KBM-7 (cell line): ENCODE measurements at places on chromosomes 16 and 17.

DNA sequence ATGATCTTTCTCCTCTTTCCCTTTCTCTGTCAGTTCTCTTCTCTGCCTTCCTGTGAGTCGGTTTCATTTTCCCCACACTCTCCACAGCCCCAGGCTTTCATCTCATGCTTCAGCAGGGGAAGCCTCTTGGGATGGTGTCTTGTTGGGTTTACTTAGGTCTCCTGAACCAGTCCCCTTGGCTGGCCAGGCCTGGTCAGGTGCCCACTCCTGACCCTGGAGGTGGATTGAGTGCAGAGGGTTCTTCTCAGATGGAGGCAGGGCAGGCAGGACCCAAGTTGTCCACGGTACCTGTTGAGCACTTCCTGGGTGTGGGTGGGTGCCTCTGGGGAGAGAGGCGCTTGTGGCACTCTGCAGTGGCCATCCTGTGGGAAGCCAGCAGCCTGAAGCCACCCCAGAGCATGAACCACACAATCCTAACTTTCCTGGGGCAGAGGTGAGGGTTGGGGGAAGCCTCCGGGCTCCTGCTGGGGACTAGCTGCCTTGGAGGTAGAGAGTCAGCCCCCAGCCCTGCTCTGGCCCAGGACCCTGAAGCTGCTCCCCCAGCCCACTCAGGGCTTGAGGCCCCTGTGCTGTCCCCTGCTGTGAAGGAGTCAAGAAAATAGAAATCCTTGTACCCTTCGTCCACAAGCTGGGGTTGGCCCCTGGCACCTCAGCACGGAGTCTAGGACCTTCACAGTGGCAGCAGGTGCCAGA lies 2.0 kb upstream of the RAP1GAP2 start:
- DNase-seq, result peak; percentile 38

GRCh38 chr17:10772425-10773380 lies 31.2 kb downstream of the TMEM238L start:
- DNase-seq, result peak; percentile 74

- no peak for DNase-seq
Observed at GRCh38 chr16:851871-852270, 51.3 kb upstream of the GNG13 start.

- DNase-seq, result no peak
Observed at GRCh38 chr17:8739097-8739496, 5.5 kb downstream of the CCDC42 start.

DNA sequence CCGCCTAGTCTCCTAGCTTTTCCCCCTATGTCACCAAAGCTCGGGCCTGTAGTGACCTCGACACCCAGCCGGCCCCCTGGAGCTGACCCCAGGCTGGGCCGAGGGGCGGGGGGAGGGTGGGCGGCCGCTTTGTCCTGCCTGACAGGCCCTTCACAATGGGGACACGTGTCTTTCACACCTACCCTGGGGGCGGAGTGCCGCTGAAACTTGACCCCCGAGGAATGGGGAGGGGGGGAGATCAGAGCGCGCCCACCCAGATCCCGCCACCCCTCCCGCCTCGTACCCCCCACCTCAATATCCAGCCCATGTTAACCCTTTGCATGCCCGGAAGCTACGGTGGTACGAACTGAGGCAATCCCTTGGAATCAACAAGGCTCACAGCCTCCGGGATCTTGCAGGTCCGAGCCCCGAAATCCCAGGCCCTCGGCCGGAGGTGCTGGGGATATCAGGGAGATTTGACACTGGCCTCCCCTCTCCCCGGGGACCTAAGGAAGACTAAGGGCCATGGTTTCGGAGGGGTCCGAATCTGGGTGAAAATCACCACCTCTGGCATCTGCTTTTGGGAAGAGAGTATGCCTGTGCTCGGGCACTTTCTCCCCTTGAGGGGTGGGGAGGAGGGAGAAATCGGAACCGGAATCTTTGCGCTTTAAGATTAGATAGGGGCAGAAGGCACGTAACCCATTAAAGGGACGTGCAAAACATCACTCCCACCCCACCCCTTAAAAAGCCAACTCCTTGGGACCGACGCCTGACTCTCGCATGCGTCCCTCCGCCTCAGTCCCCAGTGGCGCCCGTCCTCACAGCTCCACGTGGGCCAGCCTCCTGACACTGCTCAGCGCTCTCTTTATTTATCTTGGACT lies 2.6 kb downstream of the NOG start:
- DNase-seq, result peak; percentile 15

GRCh38 chr16:74760007-74760767 lies 14.4 kb downstream of the FA2H start:
- no peak for DNase-seq

DNA sequence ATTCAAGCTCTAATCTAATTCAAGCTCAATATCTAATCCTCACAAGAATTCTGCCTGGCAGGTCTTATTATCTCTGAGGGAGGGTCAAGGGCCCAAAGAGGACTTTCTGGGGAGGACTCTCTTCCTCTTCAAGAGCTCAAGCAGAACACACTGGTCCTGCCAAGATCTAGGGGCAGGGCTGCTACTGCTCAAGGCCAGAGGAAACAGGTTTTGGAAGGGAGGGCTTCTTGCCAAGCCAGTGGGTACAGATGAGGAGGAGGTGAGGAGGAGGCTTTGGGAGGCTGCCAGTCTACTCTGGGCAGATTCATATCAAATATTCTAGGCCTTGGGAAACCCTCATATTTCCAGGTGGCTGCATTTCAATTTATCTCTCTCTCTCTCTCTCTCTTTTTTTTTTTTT lies 51.8 kb upstream of the IL34 start:
- DNase-seq, result no peak

- DNase-seq, result peak; percentile 39
Observed at GRCh38 chr17:63772801-63773271, 561 bp downstream of the CCDC47 start.

DNA sequence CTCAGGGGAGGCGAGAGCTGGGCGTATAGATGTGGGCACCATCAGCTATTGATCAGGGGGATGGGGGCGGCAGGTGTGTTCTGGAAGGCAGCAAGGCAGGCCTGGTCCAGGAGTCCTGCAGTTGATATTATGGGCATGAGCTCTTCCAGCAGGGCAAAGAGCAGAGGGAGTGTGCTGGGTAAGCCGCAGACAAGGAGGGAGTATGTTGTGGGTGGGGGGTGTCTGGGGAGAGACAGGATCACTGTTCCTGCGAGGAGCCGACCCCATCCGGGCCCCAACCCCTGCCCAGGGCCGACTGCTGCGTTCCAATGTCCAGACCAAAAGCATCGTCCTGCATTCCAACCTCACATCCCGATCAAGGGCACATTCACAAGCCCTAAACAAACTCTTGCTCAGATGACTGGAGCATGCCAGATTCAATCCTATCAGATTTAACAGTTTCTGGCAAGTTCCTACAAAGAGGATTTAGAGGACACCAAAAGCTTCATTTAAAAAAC lies 9.2 kb downstream of the MXRA7 start:
- DNase-seq, result no peak

- DNase-seq, result peak; percentile 57
Observed at GRCh38 chr16:19601083-19601976, 45.8 kb downstream of the VPS35L start.

DNA sequence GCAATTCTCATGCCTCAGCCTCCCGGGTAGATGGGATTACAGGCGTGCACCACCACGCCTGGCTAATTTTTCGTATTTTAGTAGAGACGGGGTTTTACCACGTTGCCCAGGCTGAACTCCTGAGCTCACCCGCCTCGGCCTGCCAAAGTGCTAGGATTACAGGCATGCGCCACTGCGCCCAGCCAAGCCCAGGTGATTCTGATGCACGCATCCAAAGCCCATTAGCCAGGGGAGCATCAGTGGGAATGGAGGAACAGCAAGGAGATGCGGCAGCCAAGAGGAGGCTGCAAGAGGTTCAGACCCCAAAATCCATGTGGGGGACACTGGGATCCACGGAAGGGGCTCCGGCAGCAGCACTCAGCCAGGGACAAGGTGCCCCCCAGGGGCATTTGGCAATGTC lies 12.1 kb downstream of the ATP2A3 start:
- DNase-seq, result no peak

- DNase-seq, result no peak
Observed at GRCh38 chr16:52906281-52906680, 146.4 kb downstream of the CHD9NB start.

GRCh38 chr16:82034981-82035612 lies at the start of gene HSD17B2:
TSS of gene HSD17B2 (plus strand) at chr16:82035253. CDS start at chr16:82035425, 172 bp downstream.
- DNase-seq, result no peak

DNA sequence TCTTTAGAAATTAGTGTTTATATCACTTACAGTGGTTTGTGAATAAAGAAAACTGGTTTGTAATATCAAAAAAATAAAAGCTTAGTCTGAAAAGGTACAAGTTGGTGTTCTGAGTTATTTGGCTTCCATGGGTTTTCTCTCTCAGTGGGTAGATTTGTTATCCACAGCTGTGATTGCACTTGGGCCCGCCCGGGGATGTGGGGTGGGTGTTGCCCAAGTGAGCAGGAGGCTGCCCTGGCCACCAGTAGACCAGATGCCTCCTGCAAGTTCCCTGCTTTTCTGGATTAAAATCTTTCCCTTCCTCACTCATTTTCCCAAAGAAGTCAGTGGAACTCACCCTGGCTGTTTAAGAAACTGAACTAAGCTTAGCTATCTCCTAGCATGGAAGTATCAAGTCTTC lies 380.6 kb downstream of the RBFOX1 start:
- no peak for DNase-seq

GRCh38 chr17:41486809-41487530 lies 2.7 kb downstream of the KRT36 start:
- DNase-seq, result peak; percentile 28

GRCh38 chr16:84150926-84151325 lies 5.8 kb downstream of the DNAAF1 start:
- DNase-seq, result no peak

DNA sequence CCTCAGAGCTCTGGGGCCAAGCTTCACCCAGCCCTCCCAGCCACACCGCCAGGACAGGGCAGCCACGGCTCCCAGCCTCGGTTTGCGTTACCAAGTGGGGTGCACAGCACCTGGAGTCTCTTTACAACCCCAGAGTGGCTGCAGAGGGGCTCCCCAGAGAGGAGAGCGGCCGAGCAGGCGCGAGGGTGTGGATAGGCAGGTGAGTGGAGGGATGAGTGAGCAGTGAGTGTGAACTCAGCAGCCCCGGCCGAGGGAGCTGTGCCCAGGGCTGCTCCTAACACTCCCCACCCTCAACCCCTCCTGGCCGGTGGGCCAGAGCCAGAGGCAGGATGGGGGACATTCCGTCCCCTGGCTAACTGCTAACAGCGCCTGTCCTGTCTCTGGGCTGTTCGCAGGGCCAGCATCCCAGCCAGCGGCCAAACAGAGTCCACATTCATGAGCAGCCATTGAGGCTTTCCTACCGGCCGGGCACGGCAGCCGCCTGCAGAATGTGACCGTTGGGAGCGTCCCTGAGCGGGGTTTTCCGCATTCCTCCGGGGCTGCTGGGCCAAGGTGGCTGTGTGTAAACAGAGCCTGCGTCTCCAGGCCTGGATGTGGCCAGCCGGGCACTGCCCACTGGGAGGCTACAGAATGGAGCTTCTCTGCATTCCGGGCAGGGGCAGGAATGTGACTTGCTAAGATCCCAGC lies 5.3 kb downstream of the ZNF469 start:
- DNase-seq, result no peak

DNA sequence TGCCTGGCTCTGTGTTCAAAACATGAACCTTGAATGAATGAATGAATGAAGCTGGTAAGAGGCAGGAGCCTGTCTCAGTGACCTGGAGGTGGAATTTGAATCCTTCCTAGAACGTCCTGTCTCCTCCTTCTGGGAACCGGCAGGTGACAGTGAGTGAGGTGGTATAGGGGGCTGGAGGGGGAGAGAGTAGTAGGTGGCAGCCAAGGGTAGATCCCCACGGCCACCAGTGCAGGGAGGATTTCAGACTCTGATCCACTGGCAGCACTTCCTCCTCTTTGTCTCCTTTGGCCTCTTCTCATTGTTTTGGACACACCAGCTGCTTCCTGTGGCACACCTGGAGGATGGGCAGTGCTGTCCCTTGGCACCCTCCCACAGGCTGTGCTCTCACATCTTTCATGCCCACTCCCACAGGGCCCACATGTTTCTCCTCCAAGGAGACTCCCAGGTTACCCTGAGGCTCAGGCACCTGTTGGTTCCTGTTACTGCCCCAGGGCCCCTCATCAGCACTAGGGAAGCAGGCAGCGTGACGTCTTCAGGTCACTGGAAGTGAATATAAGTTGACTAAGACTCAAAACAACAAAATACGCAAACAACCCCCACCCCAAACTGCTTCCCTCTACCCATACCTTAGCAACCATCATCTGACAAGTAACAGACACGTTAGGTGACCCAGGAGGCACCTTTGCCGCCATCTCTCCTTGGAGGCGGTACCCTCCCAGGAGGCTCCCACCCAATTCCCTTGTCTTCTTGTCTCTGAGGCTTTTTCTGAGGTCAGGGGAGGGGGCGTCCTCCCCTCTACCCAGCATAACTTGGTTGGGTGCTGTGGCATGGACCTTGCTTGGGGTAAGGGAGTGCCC lies 84.6 kb downstream of the N4BP1 start:
- no peak for DNase-seq

- DNase-seq, result peak; percentile 35
Observed at GRCh38 chr16:4314532-4315185, 1.2 kb upstream of the GLIS2 start.

- no peak for DNase-seq
Observed at GRCh38 chr17:21425321-21425720, 49.2 kb downstream of the KCNJ12 start.

DNA sequence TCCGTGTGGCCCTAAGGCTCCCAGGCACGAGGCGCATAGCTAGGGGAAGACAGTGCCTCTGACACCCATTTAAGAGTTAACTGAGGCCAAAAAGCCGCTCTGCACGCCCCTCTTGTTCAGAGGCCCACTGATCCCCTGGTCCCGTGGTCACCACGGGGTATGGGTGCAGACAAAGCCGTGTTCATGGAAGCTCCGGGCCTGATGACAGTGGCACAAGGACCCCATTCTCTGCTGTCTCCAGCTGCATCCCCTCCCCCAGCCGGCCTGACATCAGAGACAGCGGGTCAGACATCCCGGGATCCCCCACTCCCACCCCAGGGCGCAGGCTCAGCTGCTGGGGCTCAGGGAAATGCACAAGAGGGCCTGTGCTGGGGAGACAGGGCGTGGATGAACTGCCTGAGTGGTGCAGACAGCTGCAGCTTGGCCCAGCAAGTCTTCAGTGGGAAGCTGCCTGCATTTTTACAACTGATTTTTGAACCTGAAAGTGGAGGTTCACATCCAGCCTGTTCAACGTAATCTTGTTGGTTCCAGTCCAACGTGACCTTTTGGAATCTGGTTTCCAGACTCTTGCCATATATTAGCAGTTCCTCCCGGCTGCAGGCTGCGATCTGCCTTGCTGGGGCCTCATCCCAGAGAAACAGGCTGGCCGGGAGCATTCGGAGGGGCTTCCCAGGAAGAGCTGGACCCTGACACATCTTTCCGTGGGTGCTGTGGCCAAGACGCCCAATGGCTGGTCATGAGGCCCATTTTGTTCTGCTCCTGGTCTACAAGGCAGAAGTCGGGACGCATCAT lies 9.7 kb upstream of the BAHCC1 start:
- no peak for DNase-seq

DNA sequence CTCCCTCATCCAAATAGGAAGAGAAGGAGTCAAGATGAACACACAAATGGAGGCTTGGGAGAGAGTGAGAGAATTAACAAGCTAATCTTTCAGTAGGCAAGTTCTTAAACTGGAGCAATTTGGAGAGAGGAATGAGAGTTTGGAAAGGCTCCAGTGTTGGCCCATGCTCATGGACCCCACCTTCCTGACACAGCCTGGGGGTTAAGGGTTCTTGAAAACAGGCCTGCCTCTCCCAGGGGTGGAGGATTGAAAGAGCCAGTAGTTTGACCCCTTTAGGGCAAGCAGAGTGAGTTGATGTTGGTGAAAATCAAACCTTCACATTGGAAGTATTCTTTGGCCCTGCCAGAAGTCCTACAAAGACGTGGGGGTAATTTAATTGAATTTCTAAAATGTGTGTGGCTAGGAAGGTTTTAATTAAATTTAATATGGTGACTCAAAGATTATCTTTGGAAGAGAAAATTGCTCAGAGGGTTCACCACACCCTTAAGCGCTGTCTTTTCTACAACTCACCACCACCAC lies 5.8 kb downstream of the HOXB3 start:
- DNase-seq, result no peak
